ENCODE measurements at places on chromosomes 12 and 14.

GRCh38 chr12:116426391-116427136 lies 132.6 kb upstream of the MAP1LC3B2 start:
- DNase-seq, result no peak

GRCh38 chr14:64232095-64232838 lies 61.9 kb downstream of the ESR2 start:
- DNase-seq, result no peak

GRCh38 chr12:21546716-21547115 lies 20.6 kb downstream of the SPX start:
- no peak for DNase-seq

- DNase-seq, result no peak
Measured at GRCh38 chr12:61414470-61414869, 845.7 kb upstream of the USP15 start.

Measured in stimulated activated CD4-positive, alpha-beta T cell treated with anti-CD3 and anti-CD28 coated beads, Interleukin-4, amount 100 ng/mL, for 1 hour (primary cell).